Glutamatergic neuron (in vitro differentiated cells): ENCODE measurements at places on chromosomes 5 and 9. TPM values are rescaled to one million over a fixed set of nuclear protein-coding genes. Genes with fewer than 3 reads are reported as not detected.

TAF1L gene
- not detected for total RNA-seq

NEUROG1 gene
- total RNA-seq = 222 TPM

PTPRD gene
- 532 TPM for total RNA-seq

CEL gene
- total RNA-seq = 3.8 TPM

CDH18 gene
- total RNA-seq = 0.49 TPM

EQTN gene
- not detected for total RNA-seq

GNA14 gene
- 0.32 TPM for total RNA-seq

UAP1L1 gene
- 5.1 TPM for total RNA-seq

SV2C gene
- 17.8 TPM for total RNA-seq

FAM169A gene
- 9.5 TPM for total RNA-seq

SVEP1 gene
- total RNA-seq = 0.10 TPM

ECSCR gene
- total RNA-seq = not detected

SCGB3A2 gene
- 1.2 TPM for total RNA-seq

DNAI1 gene
- 1.2 TPM for total RNA-seq

SOHLH1 gene
- not detected for total RNA-seq

DRD1 gene
- total RNA-seq = not detected

BARHL1 gene
- total RNA-seq = not detected

NUTM2F gene
- total RNA-seq = not detected

PCDHB9 gene
- 12.2 TPM for total RNA-seq

MAMDC4 gene
- total RNA-seq = 17.6 TPM
